ENCODE measurements at places on chromosomes 12 and 14.

DNA sequence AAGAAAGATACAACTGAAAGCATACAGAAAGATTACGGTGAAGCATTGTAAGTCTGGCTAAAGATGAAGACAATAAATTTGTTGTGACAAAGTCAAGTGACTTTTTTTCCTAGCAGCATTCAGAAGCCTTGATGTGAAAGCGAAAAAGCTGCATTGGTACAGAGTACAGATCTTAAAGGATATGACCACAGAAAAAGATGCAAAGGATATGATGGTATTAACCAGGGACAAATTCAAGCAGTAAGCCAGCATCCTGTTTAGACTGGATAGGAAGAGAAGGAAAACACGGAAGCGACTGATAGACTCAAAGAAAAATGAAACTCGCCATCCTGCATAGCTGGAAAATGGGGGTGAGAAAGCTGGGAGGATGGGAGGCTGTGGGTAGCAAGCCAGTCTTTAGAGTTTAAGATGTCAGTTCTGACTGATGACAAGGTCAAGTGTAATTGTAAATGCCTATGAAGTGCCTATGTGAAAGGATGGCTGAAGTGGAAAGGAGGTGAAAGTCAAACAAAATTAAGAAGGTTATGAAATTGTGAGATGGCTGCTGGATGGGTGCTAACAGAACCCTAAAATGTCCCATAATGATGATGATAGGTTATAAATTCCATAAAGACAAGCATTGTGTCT is 92.4 kb downstream of the PHLDA1 start:
- no peak for DNase-seq

DNA sequence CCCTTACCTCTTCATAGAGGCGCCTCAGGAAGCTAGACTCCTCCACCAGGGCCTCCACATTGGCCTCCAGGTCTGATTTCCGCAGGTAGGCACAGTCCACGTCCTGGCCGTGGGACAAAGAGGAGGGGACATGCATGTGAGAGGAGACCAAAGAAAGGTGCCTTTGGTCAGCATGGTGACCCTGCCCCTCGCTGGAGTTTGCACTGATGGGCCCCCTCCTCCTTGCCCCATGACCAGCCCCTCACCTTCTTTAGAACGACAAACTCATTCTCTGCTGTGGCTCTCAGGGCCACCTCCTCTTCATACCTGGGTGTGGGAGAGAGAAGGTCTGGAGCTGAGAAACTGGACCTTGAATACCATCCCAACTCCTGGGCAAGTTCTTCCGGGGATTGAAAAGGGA is 3.2 kb downstream of the KRT85 start:
- no peak for DNase-seq

GRCh38 chr14:87170179-87170578 is 822.8 kb downstream of the GALC start:
- DNase-seq = no peak

GRCh38 chr12:113867258-113867657 is 98.9 kb downstream of the RBM19 start:
- no peak for DNase-seq

Data from A172 (cell line).